ENCODE measurements at places on chromosomes 6 and 20.

DNA sequence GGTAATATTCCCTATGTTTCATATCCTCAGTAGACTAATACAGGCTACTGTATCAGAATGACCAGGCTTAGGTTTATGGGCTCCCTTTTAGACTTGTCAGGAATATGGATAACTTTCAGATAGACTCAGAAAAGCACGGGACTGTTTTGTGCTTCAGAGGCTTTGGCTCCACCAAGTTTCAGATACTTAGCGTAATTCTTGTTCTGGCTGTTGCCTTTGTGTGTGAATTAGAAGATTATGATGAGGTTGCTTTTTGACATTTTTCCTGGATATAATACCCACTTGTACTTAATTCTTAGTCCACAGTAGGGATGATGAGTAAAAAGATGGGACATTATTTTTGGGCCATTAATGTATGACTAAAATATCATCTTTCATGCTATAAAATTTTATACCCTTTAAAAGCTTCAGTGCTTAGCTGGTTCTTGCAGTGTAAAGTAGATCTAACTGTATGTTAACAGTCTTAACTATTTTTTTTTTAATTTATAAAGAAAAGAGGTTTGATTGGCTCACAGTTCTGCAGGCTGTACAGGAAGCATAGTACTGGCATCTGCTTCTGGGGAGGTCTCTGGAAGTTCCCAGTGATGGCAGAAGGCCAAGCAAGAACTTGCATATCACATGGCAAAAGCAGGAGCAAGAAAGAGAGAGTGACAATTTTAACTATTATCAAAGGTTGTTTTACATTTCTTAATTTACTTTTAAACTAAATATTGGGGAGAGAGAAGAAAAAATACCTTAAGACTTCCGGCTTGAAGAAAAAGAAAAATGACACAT lies 120.7 kb downstream of the ZFAND3 start:
- peak; percentile 12 for DNase-seq

GRCh38 chr6:1381481-1382330 lies 7.7 kb upstream of the FOXF2 start:
- DNase-seq: peak; percentile 42

DNA sequence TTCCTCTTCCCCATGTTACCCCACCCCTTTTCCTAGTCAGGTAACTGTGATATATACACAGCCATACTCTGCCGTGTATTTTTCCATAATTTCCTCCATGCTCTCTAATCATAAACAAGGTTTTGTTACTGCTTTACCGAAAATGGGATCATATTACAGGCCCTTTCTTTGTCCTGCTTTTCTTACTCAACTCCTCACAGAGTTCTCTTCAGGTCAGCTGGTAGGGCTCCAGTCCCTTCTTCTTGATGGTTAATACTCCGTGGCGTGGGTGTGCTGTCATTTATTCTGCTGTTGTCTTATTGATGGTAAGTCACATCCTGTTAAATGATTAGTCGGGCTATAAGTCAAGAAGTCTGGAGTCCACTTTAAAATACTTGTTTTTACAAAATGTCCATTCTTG lies 24.9 kb upstream of the PI16 start:
- DNase-seq: no peak

GRCh38 chr6:68443704-68444103 lies 191.4 kb upstream of the ADGRB3 start:
- no peak for DNase-seq

DNA sequence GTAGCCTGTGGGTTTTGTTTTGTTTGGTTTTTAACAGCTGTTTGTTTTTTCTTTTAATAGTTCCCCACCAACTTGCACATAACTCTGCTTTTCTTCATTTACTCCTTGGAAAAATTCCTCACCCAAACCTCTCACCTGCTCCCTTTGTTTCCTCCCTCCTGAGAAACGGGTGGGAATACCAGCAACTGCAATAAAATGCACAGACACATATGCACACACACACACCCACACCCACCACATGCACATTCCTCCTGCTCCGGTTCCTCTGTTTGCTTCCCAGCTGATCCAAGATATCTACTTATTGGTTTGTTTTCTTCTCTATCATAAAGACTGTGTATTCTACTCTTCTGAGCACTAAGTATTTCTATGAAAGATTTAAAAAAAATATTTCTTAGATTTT lies 161.1 kb upstream of the EPHA7 start:
- no peak for DNase-seq
